ENCODE measurements at places on chromosomes 13 and 19. TPM values are rescaled to one million over a fixed set of nuclear protein-coding genes. Genes with fewer than 3 reads are reported as not detected.

Gene ODAD3
- polyA plus RNA-seq: 0.95 TPM

Gene EDNRB
- polyA plus RNA-seq: 0.42 TPM

Gene RDH8
- not detected for polyA plus RNA-seq

Gene KLK15
- polyA plus RNA-seq: not detected

Gene CYP4F3
- polyA plus RNA-seq: not detected

Gene UPK1A
- not detected for polyA plus RNA-seq

Gene FGF14
- polyA plus RNA-seq: 1.9 TPM

Gene KDELR1
- polyA plus RNA-seq: 231 TPM

Gene MADCAM1
- polyA plus RNA-seq: 0.11 TPM

Gene SERPINE3
- not detected for polyA plus RNA-seq

Gene LMTK3
- polyA plus RNA-seq: not detected

Gene GPALPP1
- 21.2 TPM for polyA plus RNA-seq

Gene CCNE1
- 5.1 TPM for polyA plus RNA-seq
